K562 (cell line): ENCODE measurements at places on chromosomes 3 and 15.

DNA sequence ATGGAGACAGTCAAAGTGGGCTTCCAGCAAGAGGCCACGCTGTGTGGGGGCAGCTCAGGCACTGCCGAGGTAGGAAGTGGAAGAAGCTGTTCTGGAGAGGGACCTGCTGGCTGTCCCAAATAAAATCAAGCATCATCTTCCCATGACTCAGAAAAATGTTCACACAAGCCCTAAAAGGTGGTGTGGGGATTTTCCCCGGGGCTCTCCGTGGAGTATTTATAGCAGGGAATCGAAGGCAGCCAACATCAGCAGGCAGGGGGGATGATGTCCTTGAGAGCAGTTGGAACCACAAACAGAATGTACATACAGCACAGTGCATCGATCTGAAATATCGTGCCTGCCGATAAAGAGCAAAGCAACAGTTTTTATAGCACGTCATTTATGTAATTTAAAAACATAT is 27.6 kb downstream of the PRR23E start:
- DNase-seq, result no peak

DNA sequence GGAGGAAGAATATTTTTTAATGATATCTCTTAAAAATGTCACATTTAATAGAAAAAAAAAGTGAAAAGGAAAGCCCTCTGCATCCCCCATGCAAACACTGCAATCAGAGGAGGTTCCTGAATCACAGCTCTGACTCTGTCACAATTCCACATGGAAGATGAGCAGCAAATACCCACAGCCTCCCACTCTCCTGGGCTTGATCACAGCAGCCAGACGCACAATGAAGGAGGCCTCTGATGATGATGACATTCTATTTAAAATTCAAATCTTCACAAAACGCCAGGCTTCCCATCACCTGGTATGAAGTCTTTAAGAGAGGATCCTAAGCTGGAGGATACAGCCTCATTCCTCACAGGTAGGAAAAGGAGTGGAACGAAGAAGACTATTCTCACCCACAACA is 9.1 kb upstream of the DIS3L start:
- DNase-seq, result no peak

GRCh38 chr3:99439892-99440291 is 198.5 kb upstream of the COL8A1 start:
- DNase-seq, result no peak

DNA sequence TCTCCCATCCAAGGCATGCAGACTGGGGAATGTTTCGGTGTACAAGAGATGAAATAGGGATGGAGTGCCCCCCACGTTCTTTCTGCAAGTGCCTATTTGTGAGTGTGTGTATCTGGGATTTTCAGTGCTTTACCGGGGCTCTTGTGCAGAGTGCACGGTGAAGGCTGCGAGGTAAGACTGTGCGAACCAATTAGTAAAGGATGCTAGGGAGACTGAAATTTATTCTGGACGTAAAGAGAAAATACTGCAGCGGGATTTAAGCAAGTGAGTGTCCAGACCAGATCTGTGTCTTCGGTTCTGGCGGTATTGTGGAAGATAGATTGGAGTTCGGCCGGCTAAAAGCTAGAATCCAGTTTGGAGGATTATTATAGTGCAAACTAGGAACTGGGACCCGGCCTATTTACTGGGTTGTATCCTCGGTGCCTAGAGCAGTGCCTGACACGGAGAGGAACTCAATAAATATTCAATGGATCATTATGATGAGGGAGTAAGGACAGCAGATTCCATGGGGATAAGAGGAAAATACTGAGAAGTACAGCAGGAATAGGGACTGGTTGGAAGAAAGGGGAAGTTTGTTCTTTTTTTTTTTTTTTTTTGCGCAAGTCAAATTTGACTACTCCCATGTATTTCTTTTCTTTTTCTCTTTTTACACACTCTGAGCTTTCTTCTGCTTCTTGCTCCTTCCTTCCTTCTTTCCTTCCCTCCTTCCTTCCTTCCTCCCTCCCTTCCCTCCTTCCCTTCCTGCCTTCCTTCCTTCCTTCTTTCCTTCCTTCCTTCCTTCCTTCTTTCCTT is 580 bp upstream of the MAGEF1 start:
- DNase-seq, result no peak

- DNase-seq, result no peak
Measured at GRCh38 chr3:178084938-178085816, 451.1 kb upstream of the KCNMB2 start.

- DNase-seq, result no peak
Measured at GRCh38 chr3:180062771-180063170, 26.0 kb upstream of the PEX5L start.

DNA sequence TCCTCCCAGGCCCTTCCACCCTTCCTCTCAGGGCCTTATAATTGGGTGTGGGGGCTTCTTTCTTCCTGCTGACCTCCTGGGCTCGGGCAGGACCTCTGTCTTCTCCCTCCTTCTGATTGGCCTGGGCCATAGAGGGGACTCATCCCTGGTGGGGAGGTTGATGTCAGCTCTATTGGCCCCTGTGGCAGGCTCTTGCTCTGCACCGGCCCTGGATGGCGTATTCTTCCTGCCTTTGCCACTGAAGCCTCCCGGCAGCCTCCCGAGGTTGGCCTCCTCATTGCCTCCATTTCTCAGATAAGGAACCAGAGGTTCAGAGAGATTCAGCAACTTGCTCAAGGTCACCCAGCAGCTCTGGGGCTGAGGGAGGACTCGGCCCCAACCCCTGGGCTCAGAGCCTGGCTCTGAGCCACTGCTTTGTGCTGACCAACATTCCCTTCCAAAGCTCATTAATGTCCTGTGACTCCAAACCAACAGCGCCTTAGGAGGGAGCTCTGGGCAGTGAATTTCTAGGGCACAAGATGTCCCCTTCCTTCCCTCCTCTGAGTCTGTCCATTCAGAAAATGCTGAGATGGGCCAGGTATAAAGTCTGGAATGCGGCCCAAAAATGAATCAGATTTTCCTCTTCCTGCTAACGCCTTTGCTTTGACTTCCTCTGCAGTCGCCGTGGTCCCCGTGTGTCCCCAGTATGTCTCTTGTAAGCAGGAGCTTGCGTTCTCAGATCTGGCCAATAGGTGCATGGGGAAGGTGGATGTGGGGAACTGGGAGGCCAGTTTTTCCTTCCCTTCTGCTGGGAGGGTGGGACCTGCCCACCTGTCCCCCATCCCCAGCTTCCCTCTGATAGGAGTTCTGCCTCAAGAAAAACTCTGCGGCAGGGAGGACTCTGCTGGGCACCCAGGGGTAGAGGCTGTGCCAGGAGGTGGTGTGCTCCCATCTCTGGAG is 74.2 kb downstream of the HMCES start:
- no peak for DNase-seq

- no peak for DNase-seq
Measured at GRCh38 chr15:95864467-95864886, 466.0 kb upstream of the NR2F2 start.

GRCh38 chr15:57580866-57581265 is 10.8 kb upstream of the MYZAP start:
- DNase-seq, result no peak

- DNase-seq, result no peak
Measured at GRCh38 chr15:79296583-79296982, 14.1 kb downstream of the ANKRD34C start.

- no peak for DNase-seq
Measured at GRCh38 chr3:147354623-147355022, 51.7 kb downstream of the ZIC4 start.

DNA sequence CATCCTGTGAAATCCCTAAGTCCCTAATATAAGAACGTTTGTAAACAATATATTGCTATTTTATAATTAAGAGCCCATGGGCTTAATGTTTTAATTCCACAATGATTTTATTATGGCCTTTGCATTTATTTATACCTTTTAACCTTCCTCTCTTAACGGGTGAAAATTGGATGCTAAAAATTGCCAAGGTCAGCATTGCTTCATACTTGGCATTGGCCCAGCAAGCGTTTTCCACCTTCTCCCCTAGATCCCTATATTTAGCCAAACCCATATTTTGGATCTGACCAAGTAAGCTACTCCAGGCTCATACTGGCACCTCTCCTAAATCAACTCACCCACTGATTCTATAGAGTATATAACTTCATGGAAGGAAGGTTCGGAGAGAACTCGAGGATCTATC is 188.0 kb upstream of the NR2F2 start:
- no peak for DNase-seq

DNA sequence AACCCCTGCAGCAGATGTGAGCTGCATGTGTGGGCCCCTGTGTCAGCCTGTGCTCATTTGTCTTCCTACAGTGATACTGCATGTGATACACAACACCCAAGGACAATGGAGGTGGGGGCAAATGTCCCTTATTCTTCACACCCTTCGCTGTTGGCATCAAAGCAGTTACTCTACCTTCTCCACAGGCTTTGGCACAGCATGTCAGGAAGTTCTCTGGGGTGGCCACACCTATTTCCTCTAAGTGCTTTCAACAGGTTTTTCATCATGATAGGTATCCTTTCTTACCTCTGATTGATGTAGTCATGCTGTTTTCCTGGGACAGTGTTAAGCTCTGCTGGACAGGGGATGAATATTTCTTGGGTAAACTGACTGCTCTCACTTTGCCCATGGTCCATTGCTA is 29.5 kb downstream of the ZNF662 start:
- no peak for DNase-seq

DNA sequence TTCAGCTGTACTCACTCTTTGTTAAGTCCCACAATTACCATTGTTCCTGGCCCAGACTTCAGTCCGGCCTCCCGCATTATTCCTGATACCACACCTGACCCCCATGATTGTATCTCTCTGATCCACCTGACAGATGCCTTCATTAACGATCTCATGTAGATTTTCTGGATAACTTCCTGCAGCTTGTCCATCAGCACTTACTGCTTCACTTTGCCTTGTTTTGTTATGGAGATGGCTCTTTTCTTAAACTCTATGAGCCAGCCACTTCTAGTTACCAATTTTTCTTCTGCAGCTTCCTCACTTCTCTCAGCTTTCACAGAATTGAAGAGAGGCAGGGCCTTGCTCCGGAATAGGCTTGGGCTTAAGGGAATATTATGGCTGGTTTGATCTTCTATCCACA is 1044.2 kb downstream of the PLOD2 start:
- no peak for DNase-seq

- no peak for DNase-seq
Measured at GRCh38 chr15:50523851-50524251, 22.6 kb downstream of the USP50 start.

DNA sequence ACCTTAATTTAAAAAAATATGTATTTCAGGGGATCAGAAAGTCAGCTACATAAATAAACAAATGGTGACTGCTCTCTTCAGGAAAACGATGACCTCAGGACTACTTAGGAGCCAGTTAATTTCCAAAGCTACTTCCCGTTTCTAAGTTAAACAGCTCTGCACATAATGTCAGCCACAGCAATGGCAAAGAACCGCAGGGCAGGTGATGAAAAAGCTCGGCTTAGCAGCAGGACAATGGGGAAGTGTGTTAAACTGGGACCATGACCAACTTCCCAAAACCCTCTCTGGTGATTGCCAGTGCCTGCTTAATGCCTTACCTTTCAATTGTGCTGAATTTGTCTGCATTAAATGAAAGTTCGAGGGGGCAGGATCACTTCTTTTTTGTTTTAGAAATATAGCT is 258.9 kb downstream of the FHIT start:
- DNase-seq, result no peak

GRCh38 chr15:37678124-37678523 is 256.3 kb upstream of the TMCO5A start:
- DNase-seq, result no peak

GRCh38 chr15:85116925-85117646 is 135.4 kb downstream of the PDE8A start:
- DNase-seq, result no peak

GRCh38 chr15:47971637-47972036 is 149.2 kb upstream of the SLC24A5 start:
- DNase-seq, result no peak

GRCh38 chr15:60374628-60375081 is 23.1 kb downstream of the ANXA2 start:
- DNase-seq, result no peak

DNA sequence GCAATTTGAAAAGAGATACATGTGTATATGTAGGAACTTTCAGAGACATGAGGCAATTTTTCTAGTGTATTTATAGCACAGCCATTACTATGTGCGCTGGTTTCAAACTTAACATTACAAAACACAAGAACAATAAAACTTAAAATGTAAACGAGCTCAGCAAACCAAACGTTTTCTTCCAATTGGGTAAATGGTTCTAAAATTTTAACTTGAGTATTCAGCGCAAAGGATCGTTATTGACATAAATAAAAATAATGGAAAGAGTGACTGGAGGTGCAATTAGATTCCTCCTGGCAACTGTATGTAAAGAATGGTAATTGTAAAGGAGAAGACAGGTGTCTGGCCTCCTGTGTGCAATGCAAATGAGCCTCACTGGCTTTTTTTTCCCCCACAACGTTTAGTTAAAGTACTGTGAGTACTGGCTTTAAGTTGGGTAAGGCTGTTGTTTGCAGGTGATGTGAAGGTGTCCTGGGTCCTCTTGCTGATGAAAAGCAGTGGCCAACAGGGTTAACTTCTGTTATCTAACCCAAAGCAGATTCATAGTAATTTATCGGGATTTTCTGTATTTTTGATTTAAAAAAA is 14.1 kb upstream of the GADL1 start:
- DNase-seq, result no peak

DNA sequence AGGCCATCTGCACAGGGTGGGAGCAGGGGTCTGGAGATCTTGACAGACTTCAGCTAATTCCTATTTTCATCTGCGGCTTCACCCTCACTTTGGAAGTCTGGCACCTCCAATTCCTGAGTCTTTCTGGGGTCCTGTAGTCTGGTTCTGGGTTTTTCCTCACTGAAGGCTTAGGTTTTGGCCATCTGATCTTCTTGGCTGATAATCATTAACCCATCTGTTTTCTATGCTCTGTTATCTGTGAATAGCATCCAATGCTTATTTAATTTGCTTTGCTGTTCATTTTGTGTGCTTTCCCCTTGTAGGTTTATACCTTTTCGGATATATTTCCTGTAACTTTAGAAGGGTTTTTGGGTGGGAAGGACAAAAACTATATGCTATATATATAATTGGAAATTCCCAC is 17.6 kb downstream of the TATDN2 start:
- DNase-seq, result no peak

DNA sequence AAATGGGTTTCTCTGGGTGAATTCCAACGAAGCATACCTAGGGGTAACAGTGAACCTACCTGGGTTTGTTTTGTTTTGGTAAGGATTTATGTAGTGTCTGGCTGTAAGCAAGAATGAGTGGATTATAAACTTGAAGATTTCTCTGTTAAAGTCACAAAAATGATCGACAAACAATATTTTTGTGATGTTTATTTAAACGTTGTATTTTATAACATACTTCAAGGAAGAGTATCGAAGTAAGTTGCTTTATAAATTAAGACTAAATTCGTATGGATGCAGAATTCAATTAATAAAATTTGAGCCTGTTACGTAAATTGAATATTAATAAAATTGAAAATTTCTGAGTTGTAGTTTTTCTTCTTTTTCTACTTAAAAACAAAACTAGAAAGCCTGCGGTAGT is 982 bp upstream of the ZDHHC23 start:
- no peak for DNase-seq

DNA sequence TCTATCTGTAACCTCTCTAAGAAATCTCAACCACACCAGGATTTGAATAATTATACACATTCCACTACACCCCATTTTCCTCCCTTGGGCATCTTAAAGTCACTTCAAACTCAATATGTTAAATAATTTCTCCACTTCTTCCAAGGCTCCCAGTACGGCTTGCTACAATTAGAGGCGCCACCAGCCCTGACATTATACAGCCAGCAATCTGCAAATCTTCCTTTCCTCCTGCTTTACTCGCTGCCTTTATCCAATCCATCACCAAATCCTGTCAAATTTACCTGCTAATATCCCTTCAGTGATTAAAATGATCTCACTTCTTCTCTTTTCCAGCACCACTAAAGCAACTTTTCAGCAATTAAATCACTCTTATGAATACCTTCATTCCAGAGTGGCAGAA is 13.9 kb downstream of the WWTR1 start:
- DNase-seq, result no peak

- no peak for DNase-seq
Measured at GRCh38 chr3:127796831-127797150, 25.5 kb downstream of the MGLL start.
